Stimulated activated CD4-positive, alpha-beta T cell treated with anti-CD3 and anti-CD28 coated beads, Interleukin-12 subunit alpha, Interleukin-12 subunit beta, amount 100 ng/mL, for 4 hours (primary cell): ENCODE measurements at places on chromosomes 3 and 15.

DNA sequence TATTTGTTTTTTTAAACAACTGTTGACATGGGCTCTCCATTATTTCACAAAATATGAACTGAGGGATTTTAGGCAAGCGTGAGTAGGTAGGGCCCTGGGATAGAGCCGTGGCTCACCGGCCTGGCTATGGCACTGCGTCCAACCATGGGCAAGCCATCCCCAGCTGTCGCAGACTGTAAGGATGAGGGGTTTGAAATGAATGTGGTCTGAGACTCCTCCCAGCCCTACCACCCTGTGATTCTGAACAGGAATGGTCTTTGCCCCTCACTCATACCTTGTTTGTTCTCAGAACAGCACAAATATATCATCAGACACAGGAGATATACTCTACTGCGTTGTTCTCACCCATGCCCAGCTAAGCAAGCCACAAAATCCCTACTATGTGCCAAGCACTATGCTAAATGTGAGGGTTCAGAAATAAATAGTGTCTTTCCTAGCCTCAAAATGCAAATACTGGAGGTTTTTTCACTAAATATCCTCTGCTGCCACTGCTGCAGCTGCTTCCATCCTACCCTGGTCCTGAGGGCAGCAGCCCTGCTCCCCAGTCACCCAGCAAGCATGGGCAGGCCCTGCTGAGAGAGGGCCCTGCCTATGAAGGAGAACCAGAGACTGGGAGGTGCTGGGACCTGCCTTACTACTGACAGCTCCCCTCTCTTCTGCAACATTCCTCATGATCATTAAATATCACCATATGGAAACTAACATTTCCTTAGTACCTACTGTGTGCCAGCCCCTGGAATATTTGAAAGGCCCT is 102.8 kb downstream of the XXYLT1 start:
- no peak for DNase-seq

DNA sequence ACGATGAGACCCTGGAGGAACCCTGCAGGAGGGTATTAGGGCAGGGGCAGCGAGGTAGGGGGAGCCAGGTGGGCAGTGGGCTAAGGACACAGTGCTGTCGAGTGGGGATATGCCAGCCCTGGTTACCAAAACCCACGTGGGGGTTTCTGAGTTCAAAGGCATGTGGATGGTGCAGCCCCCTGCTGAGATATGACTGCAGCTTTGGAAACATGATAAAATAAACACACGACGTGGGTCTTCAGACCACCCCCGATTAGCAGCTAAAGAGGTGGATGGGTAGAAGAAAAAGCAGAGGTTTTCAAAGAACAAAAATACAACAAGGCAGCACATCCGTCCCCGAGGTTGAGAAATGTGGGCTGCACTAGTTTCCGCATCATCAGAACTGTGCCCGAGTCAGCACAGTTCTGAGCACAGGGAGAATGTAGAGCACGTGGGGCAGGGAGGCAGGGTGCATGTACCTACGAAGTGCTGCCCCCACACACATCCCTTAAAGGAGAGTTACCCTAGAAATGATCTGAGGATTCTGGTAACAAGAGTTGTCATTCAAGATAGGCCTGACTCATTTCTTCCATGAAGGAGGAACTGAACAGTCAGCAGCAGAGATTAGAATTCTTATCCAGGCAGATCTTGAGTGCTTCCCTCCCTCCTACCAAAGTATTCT is 121.3 kb downstream of the RPLP1 start:
- peak; percentile 40 for DNase-seq

GRCh38 chr3:492586-493316 is 296.2 kb downstream of the CHL1 start:
- DNase-seq: no peak

DNA sequence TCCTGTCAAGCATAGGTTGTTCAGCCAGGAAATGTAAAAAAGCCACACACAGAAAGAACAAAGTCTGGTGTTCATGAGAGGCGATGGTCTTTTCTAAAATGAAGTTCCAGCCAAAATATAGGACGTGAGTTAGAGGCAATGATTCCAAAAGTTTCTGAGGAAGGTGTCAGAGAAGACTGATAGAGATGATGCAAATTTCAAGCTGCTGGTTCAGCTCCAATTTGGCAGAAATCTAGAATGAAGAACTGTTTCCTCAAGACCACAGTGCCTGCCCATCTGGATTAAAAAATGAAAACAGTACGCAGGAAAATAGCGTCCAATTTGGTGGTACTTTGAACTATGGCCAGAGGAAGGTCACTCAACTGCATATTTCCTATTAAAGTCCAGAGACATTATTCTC is 672.9 kb downstream of the SQOR start:
- DNase-seq: no peak

DNA sequence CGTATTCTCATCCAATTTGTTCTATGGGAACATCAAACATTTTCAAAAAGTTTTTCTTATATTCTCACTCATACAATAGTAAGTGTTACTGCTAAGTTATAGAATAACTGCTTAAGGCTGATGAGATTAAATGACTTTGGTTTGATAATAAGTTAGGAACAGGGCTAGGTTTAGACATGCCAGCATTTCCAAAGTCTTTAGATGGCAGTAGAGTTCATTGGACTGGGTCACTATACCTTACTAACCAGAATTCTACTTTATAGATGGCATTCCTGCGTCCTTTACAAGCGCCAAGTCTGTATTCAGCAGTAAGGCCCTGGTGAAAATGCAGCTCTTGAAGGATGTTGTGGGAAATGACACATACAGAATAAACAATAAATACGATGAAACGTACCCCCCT is 21.7 kb downstream of the PLAAT1 start:
- no peak for DNase-seq

- no peak for DNase-seq
Observed at GRCh38 chr15:47746516-47746915, 29.2 kb downstream of the SEMA6D start.

DNA sequence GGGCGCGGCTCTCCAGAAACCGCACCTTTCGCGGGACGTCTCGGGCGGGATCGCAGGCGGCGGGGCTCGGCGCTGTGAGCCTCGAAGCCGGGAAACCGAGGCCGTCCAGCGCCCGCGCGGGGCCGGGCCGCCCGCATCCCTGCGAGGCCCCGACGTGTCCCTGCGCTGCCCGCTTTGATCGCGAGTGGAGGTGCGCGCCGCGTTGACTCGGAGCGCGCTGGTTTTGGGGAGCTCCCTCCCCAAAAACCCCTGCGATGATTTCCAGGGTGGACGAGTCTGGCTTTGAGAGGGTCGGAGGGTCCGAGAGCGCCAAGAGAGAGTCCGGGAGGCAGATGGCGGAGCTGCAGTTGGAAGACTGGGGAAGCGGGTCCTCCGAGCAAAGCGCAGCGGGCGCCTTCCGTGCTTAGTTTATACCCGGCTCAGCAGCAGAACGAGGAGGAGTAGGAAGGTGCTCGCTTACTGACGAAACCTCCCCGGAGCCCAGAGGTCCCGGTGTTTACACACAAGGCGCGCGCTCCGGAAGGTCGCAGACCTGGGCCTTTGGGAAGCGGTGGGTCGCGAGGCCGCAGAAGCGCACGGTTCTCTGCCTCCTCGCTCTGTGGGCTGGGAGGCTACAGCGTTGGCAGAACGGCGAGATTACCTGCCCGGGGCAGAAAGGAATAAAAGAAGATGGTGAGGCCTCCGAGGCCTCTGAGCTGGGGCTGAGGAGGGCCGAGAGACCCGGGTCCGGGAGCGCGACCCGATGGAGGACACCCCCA is 687 bp downstream of the ALDH1A3 start:
- no peak for DNase-seq

DNA sequence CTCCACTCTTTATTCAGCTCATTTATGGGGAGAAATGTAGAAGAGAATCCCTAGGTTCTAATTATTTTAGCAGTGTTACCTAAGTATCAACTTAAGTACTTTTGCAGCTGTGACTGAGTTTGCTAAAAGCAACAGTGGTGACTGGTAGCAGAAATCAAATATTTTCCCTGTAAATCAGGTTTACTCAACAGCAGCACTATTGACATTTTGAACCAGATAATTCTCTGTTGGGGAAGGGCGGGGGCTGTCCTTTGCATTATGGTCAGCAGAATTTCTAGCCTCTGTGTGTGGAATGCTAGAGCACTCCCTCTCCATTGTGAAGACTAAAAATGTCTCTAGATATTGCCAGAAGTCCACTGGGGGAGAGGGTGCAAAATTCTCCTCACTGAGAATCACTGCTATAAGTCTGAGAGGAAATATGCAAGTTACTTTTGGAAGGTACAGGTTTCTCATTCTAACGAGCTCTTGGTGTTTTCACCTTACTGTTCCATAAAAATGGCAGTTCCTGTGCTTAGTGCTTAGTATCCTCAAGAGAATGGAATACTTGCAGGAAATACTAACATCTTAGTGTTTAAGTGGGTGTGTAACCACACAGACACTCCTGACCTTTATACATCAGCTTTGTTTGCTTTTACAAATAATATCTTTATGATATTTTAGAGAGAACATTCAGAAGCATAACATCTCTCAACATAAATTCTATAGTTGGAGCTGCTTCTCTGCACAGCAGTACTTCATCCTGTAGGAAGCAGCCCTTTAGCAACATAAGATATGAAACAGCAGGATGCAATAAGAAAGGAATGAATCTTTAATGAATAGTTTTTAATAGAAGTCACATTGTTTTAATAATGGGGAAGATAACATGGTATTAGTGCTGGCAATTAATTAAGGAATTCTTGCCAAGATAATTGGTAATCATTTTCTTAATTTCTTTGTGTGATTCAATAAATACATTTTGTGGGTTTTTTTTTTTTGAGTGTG is 246.5 kb upstream of the GOLIM4 start:
- DNase-seq: no peak

- DNase-seq: no peak
Observed at GRCh38 chr3:195537995-195538394, 5.1 kb downstream of the PPP1R2 start.

GRCh38 chr3:57555306-57555705 is 768 bp upstream of the PDE12 start:
- no peak for DNase-seq

DNA sequence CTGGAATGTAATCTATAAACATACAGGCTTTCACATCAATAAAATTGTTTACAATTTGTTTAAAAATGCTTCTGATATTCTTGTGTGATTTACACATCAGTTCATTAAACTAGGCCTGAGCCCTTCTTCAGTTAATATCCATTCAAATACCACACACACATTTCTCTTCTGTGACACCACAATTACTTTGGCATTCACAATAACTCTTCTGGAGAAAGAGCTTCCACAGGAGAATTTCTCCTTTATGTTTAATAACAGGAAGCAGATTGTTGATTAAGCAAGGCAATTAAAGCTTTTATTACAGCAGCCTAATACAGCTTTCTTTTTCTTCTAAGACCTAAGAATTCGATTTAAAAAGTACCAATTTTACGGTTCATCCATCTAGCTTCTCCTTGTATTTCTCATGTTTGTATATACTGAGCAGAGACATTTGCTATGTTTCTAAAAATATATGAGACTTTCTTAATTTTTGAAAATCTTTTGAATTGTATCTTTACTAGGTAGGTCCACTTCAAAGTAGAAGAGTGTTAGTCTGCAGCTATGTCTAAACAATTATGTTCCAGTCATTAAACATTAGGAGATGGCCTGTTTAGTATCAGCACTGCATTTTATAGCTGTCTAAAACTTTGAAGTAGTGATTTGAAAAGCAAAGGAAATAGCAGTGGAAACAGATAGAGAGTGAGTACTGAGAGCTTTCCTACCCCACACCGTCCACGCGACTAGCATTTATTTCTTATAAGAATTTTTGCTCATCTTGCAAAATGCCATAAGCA is 511.1 kb upstream of the UBE2E2 start:
- no peak for DNase-seq

- DNase-seq: no peak
Observed at GRCh38 chr15:90915808-90916440, 12.8 kb downstream of the MAN2A2 start.

DNA sequence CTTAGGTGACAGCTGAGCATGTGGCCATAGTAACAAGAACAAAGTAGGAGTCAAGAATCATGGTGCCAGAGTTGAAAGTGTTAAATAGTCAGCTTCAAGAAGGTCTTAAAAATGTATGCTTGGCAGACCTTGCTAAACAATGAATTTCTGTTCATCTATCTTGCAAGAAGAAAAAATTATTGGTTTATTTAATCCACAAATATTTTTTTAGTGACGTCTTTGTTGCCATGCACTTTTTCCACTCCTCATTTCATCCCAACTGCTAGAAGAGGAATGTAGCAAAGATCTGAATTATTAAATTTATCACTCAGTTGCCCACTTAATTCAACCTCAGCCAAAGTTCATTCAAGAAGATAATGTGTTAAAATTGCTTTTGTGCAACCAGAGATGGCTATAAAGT is 3.2 kb upstream of the SLC4A7 start:
- no peak for DNase-seq

DNA sequence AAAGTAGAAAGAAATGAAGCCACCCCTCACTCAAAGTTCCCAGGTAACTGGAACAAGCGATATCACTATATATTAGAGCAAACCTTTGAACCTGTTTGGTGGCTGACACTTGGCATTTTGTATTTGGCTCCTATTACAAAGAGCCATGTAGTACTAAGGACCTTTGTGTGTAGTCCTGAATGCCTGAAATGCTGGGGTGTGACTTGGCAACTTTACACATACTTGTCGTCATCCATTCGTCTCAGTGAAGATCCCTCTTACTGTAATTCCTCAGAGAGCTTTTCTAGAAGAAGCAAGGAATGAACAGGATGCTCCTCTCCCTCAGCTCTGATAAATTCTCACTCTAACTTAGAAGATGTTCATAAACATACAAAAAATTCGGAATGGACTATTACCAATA is 216.1 kb upstream of the CDIN1 start:
- no peak for DNase-seq

DNA sequence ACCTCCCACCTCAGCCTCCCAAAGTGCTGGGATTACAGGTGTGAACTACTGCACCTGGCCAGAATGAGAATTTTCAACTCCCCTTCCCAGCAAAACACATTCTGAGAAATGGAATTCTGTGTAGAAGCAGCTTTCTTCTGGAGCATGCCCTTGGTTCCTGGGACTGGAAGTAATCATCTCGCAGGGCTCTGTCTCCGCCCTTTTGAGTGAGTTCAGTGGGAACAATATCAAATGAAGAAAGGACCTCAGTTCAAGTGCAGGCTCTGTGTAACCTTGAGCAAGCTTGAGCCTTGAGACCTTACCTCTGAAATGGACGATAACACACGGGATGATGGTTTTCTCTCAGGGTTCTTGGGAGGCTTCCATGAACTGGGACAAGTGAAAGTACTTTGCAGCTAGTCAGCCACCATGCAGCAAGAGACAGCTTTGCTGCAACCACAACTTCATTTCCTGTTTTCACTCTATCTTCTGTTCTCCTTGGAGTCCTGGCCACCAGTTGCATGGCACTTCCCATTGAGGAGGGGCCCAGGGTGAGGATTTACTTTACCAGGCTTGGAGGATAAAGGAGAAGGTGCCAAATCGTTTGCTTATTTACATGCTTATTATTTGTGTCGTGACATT is 35.7 kb upstream of the IGF1R start:
- DNase-seq: no peak

GRCh38 chr3:151875759-151876158 is 2.3 kb downstream of the SUCNR1 start:
- no peak for DNase-seq

DNA sequence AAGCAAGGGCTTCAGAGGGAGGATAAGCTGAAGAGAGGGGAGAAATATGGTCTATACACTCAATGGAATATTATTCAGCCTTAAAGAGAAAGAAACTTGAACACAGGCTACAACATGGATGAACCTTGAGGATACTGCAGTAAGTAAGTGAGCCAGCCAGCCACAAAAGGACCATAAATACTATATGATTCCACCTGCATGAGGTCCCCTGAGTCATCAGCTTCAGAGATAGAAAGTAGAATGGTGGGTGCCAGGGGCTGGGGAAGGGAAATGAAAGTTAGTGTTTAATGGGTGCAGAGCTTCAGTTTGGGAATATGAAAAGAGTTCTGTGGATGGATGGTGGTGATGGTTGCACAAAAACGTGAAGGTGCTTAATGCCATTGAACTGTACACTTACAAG is 68.4 kb upstream of the SEC13 start:
- DNase-seq: no peak
